ENCODE measurements at places on chromosomes 16 and 17. TPM values are rescaled to one million over a fixed set of nuclear protein-coding genes. Genes with fewer than 3 reads are reported as not detected.
A peak's percentile ranks its signal among the peaks of the same experiment; 100 is the strongest.

TNFSF13 gene
- 0.56 TPM for total RNA-seq

SP6 gene
- total RNA-seq: not detected

TEDC2 gene
- total RNA-seq: 36.3 TPM

CACNG3 gene
- total RNA-seq: not detected

SOST gene
- not detected for total RNA-seq

KRTAP16-1 gene
- total RNA-seq: not detected

CDH1 gene
- total RNA-seq: 0.03 TPM

DNA sequence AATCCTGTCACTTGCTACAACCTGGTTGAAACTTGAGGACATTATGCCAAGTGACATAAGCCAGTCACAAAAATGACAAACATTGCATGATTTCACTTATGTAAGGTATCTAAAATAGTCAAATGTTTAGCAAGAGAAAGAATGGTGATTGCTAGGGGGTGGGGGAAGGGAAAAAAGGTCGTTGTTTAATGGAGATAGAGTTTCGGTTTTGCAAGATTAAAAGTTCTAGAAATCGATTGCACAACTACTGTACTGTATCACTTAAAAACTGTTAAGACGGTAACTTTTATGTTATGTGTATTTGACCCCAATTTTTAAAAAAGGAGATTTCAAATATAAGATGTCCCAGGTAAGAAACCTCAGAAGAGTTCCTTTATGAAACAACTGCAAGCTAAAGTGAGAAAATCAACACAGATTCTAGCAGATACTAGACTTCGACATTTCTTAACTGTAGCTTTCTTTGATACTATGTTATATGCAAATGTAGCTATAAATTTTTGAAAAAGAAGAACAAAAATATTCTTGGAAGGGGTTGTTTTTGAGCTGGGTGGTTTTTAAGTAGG, 5.9 kb downstream of the MEOX1 start:
- no peak overlapping the region for H3K27ac ChIP-seq
- H3K4me1 ChIP-seq: no peaks in the 10 kb centered on the region
- H3K27me3 ChIP-seq: no peaks in the 10 kb centered on the region
- DNase-seq: no peak
- no peak overlapping the region for H3K4me3 ChIP-seq

DNA sequence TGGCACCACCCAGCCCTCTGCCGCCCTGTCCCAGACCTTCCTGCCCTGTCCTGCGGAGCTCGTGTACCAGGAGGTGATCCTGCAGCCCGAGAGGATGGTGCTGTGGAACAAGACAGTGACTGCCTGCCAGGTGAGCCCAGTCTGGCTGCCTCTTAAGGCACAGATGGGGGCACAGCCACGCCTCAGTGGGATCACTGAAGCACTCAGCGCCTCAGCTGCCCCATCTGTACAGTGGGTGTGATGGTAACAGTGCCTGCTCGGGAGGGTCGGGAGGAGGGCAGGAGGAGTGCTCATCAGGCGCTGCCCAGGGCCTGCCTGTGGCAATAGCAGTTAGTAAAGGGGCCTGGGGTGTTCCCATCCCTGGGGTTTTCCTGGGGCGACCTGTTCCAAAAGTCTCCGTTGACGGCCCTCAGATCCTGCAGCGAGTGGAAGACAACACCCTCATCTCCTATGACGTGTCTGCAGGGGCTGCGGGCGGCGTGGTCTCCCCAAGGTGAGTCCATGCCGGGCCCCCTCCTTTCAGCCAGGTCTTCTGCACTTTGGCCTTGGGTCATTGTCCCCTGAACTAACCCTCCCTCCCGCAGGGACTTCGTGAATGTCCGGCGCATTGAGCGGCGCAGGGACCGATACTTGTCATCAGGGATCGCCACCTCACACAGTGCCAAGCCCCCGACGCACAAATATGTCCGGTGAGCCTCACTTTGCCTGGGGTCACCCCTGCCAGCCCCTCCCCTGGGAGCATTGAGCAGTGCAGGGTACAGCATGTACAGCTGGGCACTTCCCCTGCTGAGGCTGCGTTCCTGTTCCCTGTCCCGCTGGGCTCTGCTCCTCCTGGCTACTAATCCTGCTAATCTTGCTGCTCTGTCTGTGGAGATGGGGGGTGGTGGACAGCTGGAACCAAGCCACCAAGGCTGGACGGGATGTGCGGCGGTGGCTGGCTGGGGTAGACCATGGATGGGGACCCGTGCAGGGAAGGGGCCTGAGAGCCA, 4.5 kb upstream of the TCAP start:
- peaks cover under 1% of the 10 kb centered on the region for H3K27me3 ChIP-seq
- peaks cover 17% of the 10 kb centered on the region for H3K36me3 ChIP-seq
- peaks cover under 1% of the 10 kb centered on the region for H3K4me1 ChIP-seq

DNA sequence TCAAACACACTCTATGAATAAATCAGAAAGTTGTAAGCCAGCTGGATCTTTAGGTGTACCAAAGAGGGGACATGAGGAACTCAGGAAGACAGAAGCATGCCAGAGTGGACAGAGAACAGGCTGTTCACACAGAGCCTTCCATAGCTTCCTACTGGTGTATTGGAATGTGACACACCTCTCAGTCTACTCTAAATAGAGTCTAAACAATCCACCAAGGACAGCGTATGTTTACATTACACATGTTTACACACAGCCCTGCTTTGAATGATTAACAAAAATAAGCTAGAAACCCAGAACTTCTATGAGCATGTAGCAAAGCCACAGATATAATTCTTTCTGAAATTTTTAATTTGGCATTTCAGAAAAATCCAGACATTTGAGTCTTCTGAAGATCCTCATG, 1279.0 kb upstream of the CDH8 start:
- H3K27ac ChIP-seq: no peak overlapping the region
- no peak overlapping the region for H3K4me3 ChIP-seq
- no peak for DNase-seq
- H3K36me3 ChIP-seq: no peaks in the 10 kb centered on the region

GRCh38 chr17:77222356-77222755, 81.6 kb downstream of the SEC14L1 start:
- DNase-seq: no peak
- H3K4me1 ChIP-seq: 0 out of 2 replicates have a peak, but pooled peaks cover 5% of the 10 kb centered on the region
- H3K27ac ChIP-seq: no peak overlapping the region
- H3K4me3 ChIP-seq: no peak overlapping the region
- peaks cover 39% of the 10 kb centered on the region for H3K36me3 ChIP-seq

- H3K36me3 ChIP-seq: no peaks in the 10 kb centered on the region
- peak; percentile 97 for DNase-seq
- peak overlapping the region; percentile 0 for H3K4me3 ChIP-seq
- no peaks in the 10 kb centered on the region for H3K27me3 ChIP-seq
- H3K27ac ChIP-seq: peak overlapping the region; percentile 71
Measured at GRCh38 chr17:83151442-83152226, 72.2 kb downstream of the METRNL start.

DNA sequence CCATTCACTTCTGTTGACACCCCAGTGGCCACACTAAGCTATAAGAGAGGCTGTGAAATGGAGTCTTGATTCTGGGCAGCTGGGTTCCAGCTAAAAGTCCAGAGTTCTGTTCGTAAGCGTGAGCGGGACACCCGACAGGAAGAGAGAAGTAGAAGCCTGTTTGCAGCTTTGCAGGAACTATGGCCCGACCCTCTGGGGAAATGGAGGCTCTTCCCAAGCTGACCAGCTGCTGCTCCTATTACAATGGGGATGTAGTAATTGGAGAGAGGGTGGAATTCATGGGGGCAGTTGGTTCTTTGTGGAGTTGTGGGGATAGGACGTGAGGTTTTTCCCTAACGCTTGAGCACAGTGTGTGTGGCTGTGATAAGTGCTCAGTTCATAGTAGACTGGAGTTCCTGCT, 28.4 kb downstream of the UBALD1 start:
- no peak overlapping the region for H3K27ac ChIP-seq
- no peaks in the 10 kb centered on the region for H3K36me3 ChIP-seq
- H3K27me3 ChIP-seq: no peaks in the 10 kb centered on the region
- DNase-seq: no peak
- no peaks in the 10 kb centered on the region for H3K4me1 ChIP-seq

- H3K4me3 ChIP-seq: peak within 1 kb of the TSS; percentile 90
- peak within 1 kb of the TSS; percentile 93 for H3K27ac ChIP-seq
- H3K4me1 ChIP-seq: peaks cover 76% of the 10 kb centered on the region
Measured at GRCh38 chr17:76384222-76384986, at the start of gene SPHK1. SPHK1 (plus strand) TSS chr17:76384609; CDS start chr17:76385645, 1,036 bp downstream.

GRCh38 chr16:46757339-46758050, 9.4 kb upstream of the MYLK3 start:
- H3K4me3 ChIP-seq: no peak overlapping the region
- no peaks in the 10 kb centered on the region for H3K36me3 ChIP-seq
- H3K27ac ChIP-seq: no peak overlapping the region
- H3K27me3 ChIP-seq: no peaks in the 10 kb centered on the region

DNA sequence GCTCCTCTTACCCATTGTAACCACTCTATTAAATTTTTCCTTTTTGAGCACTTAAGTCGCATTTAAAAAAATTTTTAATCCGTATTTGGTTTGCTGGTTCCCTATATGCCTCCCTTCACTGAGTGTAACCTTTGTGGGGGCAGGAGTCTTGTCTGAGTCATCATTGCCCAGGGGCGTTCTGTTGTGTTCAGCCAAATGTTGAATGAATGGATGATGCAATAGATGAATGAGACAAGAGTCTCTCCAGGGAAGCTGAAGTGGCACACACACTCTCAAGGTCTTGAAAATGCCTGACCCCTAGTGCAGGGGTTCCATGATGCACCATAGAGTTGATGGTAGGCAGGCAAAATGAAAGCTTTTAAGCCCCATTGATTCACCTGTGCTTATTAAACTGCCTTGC, 123.0 kb upstream of the RBFOX1 start:
- H3K4me1 ChIP-seq: no peaks in the 10 kb centered on the region
- no peak for DNase-seq
- no peaks in the 10 kb centered on the region for H3K27me3 ChIP-seq
- no peak overlapping the region for H3K4me3 ChIP-seq
- H3K36me3 ChIP-seq: no peaks in the 10 kb centered on the region

GRCh38 chr16:57282510-57283213, 1.8 kb downstream of the PLLP start:
- DNase-seq: no peak
- no peak overlapping the region for H3K27ac ChIP-seq
- H3K4me3 ChIP-seq: no peak overlapping the region
- peaks cover 16% of the 10 kb centered on the region for H3K4me1 ChIP-seq

DNA sequence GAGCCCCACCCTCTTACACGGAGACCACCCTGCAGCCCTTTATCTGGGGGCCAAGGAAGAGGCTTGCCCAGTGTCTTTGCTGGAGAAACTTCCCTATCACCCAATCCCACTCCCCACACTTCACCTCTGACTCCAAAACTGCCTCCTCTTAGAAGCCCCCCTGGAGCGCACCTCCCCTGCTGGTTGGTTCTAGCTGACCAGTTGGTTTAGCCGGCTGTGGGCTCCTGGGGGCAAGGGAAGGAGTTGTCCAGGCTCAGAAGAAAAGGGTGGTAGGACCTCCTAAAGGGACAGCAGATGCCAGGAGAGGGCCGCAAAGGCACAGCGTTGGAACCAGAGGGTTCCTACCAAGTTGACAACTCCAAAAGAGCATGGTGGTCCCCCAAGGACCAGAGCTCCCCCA, 2.0 kb downstream of the BCAR1 start:
- H3K4me3 ChIP-seq: peak overlapping the region; percentile 99
- peaks cover 94% of the 10 kb centered on the region for H3K4me1 ChIP-seq

DNA sequence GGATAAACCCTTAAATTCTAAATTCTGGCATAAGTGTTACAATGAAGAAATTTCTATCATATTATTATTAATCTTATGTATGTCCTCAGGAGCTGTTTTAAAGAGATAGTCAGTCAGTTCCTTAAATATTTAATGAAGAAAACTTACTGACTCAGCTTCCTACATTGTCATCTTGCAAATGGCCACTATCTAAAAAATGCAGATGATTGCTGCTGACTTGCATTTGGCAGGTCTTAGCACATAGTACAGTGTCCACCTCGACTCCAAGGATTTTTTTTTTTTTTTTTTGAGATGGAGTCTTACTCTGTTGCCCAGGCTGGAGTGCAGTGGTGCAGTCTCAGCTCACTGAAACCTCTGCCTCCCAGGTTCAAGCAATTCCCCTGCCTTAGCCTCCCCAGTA, 55.1 kb upstream of the CORO6 start:
- H3K4me1 ChIP-seq: peaks cover 3% of the 10 kb centered on the region
- H3K27ac ChIP-seq: no peak overlapping the region
- H3K4me3 ChIP-seq: no peak overlapping the region
- no peak for DNase-seq

DNA sequence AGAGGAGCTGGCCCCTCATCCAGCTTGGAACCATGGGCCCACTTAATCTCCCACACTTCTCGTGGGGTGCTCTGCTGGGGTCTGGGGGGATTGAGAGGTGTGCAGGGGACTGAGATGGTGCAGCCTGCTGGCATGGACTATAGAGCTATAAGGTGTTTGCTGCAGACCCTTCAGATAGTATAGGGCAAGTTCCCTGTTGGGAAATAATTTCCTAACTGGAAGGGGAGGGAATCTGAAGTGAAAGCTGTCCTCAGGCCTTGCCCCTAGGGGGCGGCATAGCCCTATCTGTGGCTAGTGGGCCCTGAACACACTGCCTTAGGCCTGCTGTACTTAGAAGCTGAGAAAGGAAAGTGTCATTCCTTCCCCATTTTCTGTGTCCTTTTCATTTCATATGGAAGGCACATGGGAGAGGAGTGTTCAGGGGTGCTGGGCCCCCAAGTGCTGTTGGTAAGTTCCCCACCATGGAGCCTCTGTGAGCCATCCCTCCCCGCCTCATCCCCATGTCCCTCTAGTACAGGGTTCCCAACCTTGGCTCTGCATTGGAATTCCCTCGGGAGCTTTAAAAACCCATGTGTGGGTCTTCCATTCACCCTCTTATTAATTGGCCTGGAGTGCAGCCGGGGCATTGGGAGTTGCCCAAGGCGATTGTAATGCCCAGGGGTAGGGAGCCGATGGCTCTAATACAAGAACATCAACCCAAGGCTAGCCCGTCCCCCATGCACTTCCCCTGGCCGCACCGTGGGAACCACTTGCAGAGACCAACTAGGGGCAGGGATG, 19.7 kb downstream of the GOSR2 start:
- no peak overlapping the region for H3K27ac ChIP-seq
- no peaks in the 10 kb centered on the region for H3K27me3 ChIP-seq
- peaks cover 44% of the 10 kb centered on the region for H3K36me3 ChIP-seq

DNA sequence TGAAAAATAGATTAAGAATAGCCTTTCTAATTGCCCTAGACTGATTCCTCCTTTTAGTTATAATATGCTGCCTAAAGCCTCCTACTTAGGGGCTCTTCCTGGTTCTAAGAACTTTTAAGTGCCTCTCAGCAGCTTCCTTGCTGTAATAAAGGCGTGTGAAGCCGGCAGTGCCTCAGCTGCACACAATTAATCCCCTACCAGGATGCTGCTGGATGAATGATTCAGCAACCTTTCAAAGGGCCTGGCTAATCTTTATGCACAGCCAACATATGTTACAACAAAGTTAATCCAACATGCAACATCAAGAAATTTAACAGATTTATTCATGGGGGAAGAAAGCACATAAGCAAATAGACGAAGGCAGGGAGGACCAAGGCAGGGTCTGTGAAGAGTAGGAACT, 145.2 kb downstream of the PMP22 start:
- DNase-seq: no peak
- peaks cover 5% of the 10 kb centered on the region for H3K27me3 ChIP-seq
- no peak overlapping the region for H3K4me3 ChIP-seq
- H3K36me3 ChIP-seq: no peaks in the 10 kb centered on the region

- DNase-seq: no peak
- H3K36me3 ChIP-seq: peaks cover 6% of the 10 kb centered on the region
Measured at GRCh38 chr16:3536271-3536731, 35.5 kb downstream of the CLUAP1 start.
